Natural killer cell treated with Interleukin-12 subunit alpha and Interleukin-12 subunit beta and Interleukin-15 and Interleukin-18, amount 100 ng/mL, for 72 hours (primary cell): ENCODE measurements at places on chromosomes 3 and 15.

DNA sequence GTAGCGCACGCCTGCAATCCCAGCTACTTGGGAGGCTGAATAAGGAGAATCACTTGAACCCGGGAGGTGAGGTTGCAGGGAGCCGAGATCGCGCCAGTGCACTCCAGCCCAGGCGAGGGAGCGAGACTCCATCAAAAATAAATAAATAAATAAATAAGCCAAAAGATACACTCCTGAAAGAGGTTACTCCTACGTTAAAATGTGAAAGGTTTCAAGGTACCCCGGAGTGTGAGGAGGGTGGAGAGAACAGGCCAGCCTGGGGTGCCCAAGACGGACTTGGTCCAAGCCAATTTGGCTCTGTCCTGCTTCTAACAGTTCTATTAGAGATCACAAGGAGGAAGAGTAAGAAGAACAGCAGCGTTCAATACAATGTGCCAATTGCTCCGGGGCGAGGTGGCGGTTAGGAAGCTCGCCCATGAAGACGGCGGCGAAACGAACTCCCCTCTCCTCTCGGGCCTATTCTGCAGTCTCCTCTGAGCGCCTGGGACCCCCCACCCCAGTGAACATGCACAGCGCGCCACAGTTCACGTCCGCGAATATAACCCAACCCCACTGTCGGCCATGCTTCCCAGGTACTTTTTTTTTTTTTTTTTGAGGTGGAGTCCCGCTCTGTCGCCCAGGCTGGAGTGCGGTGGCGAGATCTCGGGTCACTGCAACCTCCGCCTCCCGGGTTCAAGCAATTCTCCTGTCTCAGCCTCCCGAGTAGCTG is 942 bp downstream of the ELP6 start:
- no peak for DNase-seq

GRCh38 chr15:24856397-24857390 is 98.1 kb upstream of the SNRPN start:
- DNase-seq = no peak

GRCh38 chr15:45993508-45993907 is 358.7 kb downstream of the SQOR start:
- DNase-seq = no peak

DNA sequence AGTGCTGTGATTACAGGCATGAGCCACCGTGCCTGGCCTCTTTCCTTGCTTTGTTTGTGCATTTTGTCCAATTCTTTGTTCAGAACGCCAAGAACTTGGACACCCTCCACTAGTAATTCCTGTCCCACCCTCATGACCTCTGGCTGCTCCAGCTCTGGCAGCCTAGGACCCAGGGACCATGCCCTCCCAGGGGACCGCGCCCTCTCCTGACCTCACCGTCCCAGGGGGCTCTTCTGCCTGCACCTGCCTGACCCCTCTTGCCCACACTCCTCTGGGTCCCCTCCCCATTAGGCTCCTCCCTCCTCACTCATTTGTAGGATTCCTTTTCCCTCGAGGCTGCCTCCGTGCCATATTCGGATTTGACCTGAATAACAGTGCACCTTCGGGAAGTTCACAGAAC is 41.1 kb downstream of the FSD2 start:
- no peak for DNase-seq

DNA sequence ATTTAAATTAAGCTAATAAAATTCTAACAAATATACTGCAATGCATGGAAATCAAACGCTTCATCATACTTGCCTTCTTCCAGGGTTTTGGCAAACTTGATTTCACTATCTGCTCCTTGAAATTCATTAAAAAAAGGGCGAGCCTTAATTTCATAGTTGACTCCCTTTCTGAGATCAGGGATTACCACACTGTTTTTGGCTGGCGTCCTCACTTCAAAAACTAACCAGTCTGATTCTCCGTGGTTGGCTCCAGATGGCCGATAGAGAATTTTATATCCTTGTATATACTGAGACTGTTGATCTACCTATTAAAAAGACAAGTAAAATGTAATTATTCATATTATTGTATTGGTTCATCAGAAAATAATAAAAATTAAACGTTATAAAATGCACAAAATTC is 1106.8 kb downstream of the ROBO1 start:
- DNase-seq = no peak

- DNase-seq = no peak
Observed at GRCh38 chr3:15645246-15645645, 43.7 kb downstream of the BTD start.

- DNase-seq = no peak
Observed at GRCh38 chr15:48872632-48873031, 5.3 kb upstream of the EID1 start.

GRCh38 chr3:48521635-48522034 is 17.7 kb upstream of the SHISA5 start:
- DNase-seq = no peak

DNA sequence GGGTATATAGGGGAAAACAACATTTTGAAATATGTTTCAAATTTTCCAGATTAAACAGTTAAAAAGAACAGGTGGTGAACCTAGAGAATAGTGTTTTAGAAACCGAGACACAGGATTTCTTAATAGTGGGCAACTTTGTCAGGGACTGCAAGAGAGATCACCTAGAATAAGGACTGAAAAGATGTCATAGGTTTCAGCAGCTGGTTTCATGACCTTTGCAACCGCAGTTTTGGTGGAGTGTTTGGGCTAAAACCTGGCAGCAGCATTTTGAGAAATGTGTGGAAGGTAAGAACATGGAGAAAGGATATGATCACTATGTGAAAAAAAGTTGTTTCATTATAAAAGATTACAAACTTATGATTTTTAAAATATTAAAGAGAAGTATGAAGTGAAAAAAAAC is 34.9 kb downstream of the PRKCI start:
- DNase-seq = no peak

DNA sequence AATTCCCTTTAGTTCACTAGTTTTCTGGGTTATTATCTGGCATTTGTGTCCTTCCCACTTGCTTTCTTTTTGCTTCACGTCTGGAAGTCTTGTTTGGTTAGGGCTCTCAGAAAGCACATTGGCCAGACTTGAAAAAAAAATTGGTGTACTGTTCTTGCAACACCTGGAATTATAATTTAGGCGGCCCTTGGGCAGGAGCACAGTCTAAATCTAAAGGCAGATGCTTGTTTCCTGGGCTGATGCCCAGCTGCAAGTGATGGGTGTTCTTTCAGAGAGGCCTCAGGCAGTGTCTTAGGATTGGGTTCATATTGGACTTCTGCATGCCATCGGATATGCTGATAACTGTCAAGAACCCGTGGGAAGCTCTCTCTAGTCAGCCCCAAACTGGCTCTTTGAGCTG is 521.5 kb downstream of the PDCD6IP start:
- DNase-seq = no peak

DNA sequence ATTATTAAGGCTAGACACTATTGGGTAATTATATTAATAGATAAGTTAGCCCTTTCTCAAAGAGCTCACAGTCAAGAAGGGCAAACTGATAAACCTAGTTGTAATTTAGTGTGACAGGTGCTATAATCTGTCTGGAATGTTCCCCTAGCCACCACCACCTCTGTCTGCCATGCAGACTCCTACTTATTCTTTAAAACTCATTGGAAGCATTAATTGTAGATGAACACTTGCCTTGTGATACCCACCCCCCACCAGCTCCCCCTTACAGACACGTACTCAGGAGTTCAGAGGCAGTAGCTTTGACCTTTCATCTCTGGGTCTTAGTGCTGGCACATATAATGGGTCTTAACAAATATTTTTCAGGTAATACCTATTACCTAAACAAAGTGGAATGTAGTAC is 195.9 kb downstream of the TP63 start:
- no peak for DNase-seq

GRCh38 chr3:62986061-62986460 is 110.8 kb upstream of the CADPS start:
- no peak for DNase-seq

GRCh38 chr3:158279609-158280008 is 169.7 kb downstream of the RSRC1 start:
- no peak for DNase-seq

DNA sequence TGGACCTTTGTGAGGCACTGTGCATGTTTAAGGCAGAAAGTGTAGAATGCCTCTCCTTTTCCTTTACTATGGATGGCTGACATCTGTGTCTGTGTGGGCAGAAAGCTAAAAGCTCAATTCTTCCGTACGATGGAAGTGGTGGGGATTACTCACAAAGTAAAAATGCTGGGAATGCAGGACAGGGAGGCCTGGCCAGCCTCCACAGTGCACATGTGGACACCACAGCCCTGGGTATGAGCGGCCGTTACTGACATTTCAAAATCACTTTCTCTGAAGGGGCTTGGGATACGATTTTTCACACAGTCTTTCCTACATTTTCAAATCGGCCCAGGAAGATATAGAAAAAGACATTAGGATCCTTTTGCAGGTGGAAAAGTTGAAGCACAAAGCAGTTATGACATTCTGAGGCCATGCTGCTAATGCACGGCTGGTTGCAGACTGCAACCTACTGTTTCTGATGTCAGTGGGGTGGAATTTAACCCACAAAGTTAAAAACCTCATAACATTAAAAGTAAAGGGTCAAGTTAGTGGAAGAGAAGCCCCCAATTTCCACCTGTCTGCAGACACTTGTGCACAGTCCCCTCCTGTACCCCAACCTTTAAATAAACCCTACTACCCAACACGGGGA is 27.9 kb downstream of the EHD4 start:
- DNase-seq = no peak

- peak; percentile 94 for DNase-seq
Observed at GRCh38 chr15:31435261-31435911, 108.8 kb downstream of the KLF13 start.

DNA sequence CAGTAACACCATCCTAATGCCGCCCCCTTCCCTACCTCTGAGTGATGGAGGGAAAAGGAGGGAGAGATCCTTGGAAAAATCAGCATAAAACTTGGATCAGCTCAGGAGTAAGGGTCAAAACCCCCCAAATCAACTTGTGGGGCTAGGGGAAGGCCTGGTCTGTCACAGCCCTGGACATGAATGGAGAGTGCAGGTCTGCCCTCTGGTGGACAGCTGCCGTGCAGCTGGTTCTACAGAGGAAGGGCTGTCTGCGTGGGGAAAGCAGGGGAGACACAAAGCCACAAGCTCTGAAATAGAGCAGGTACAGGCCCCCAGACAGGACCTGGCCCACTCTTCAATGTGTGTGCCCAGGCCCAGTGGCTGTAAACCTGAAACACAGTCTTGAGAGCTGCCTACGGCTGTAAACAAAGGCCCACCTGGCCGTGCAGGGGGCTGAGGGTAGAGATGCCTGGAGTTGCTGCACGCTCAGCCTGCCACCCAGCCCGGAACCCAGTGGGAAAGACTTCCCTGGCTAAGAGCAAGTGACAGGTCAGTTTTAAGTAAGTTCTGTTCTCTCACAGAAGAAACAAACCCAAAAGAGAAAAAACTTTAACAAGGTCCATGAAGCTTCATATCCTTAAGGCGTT is 16.4 kb downstream of the CLK3 start:
- peak; percentile 59 for DNase-seq

DNA sequence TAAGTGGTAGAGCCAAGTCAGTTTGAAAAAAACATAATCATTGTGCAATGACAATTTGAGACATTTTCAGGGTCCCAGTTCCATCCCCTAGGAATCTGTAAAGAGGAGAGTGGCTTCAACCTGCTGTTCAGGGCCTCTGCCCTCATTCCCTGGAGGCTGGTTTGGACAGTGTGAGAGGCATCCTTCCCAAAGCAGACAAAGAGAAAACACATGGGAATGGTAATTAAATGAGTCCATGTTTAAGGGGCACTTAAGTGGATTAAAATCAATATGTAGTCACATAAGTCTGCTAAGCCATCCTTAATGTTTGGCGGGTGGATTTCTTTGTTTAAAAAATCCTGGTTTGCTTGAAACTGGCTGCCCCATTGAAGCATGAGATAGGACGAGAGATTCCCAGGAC is 146.3 kb upstream of the CTDSPL start:
- no peak for DNase-seq

- no peak for DNase-seq
Observed at GRCh38 chr3:194163697-194164096, 27.7 kb downstream of the HES1 start.

GRCh38 chr3:177510693-177511216 is 313.5 kb upstream of the TBL1XR1 start:
- no peak for DNase-seq

- DNase-seq = no peak
Observed at GRCh38 chr15:72916897-72917296, 133.3 kb upstream of the ADPGK start.

GRCh38 chr3:123757281-123757940 is 126.7 kb downstream of the MYLK start:
- DNase-seq = no peak

- no peak for DNase-seq
Observed at GRCh38 chr15:73991260-73991659, 835 bp downstream of the STOML1 start.

GRCh38 chr15:39358441-39359041 is 222.3 kb upstream of the THBS1 start:
- DNase-seq = no peak

DNA sequence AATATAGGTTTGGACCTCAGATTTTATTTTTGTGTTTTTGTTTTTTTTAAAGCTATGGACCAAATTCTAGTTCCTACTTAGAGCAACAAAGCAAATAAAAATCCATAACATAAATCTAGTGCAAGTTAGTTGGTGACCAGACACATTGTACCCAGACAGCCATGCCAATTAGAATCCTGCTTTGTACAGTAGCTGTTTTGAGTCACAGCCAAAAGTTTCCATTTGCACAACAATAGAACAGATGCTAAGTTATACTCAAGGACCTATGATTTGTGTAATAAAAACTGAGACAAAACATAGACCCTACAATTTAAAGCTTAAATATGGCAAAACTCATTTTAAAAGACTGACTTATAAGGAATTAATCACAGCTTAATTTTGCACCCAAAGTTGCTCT is 513.1 kb upstream of the CBLB start:
- no peak for DNase-seq

- DNase-seq = no peak
Observed at GRCh38 chr15:58279654-58280053, 141.5 kb downstream of the AQP9 start.

- no peak for DNase-seq
Observed at GRCh38 chr15:71529361-71529760, 281.0 kb upstream of the NR2E3 start.

DNA sequence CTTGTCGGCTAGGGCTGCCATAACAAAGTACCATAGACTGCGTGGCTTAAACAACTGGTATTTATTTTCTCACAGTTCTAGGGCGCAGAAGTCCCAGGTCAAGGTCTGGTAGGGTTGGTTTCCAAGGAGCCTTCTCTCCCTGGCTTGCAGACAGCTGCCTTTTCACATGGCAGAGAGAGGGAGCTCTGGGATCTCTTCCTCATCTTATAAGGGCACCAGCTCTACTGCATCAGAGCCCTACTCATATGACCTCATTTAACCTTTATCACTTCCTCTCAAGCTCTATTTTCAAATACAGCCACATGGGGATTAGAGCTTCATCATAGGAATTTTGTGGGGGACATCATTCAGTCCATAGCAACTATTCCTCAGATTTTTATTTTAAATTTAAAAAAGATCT is 17.6 kb upstream of the PAQR9 start:
- DNase-seq = no peak
